ENCODE measurements at places on chromosomes 1 and 21.

GRCh38 chr1:33341190-33341589 lies 20.3 kb upstream of the A3GALT2 start:
- DNase-seq = no peak

DNA sequence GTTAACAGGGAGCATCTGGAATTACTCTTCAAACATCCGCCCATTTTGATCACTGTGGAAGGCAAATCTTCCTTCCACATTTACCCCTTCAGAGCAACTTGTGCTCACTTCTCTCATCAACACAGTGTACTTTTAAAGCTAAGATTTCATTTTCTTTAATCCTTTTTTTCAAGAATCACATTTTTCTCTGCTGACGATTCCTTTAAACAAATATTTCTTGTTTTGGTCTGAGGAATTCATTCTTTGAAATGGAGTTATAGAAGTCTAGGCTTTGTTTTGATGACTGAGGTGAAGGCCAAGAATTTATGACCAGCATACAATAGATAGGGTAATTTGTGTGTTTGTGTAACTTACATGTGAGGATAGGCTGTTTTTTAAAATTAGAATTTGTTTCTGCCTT lies 25.6 kb downstream of the LRRC42 start:
- DNase-seq = no peak

GRCh38 chr1:21663951-21664805 lies 5.0 kb downstream of the RAP1GAP start:
- no peak for DNase-seq

GRCh38 chr1:199292896-199293295 lies 654.1 kb downstream of the PTPRC start:
- DNase-seq = no peak

GRCh38 chr21:35309316-35309715 lies 260.2 kb upstream of the RUNX1 start:
- DNase-seq = no peak

DNA sequence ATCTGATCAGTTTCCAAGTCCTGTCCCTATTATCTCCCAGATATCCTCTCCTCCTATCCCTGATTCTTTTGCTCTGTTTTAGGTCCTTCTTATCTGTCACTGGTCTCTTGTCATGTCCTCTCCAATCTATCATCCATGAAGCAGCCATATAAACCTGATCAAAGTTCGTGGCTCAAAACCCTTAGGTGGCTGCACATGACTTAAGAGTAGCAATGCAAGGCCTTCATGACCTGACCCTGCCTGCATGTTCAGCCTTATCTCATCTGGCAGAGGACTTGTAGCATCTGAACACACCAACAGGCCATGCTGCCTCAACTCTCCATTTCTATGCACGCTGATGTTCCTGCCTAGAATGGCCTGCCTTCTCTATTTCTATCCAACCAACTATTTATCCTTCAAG lies 65.2 kb downstream of the NOS1AP start:
- DNase-seq = no peak

DNA sequence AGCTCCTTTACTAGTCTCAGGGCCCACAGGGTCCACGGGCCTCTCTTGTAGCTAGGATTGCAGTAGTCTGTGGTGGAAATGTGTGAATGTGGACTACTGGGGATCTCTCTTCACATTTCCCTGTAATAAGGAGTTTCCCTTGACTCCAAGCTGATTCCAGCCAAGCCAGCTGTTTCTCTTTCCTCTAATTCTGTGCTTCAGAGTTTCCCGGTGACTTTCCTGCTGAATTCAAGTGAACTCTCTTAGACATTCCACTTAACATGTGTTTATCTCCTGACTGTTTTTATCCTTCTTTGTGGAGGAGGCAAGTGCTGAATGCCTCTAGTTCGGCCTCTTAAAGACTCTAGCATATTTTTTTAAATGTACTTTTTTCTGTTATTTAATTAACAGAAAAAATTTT lies 354.0 kb upstream of the RGS18 start:
- no peak for DNase-seq

- no peak for DNase-seq
Observed at GRCh38 chr21:16262091-16262490, 532.3 kb downstream of the USP25 start.

DNA sequence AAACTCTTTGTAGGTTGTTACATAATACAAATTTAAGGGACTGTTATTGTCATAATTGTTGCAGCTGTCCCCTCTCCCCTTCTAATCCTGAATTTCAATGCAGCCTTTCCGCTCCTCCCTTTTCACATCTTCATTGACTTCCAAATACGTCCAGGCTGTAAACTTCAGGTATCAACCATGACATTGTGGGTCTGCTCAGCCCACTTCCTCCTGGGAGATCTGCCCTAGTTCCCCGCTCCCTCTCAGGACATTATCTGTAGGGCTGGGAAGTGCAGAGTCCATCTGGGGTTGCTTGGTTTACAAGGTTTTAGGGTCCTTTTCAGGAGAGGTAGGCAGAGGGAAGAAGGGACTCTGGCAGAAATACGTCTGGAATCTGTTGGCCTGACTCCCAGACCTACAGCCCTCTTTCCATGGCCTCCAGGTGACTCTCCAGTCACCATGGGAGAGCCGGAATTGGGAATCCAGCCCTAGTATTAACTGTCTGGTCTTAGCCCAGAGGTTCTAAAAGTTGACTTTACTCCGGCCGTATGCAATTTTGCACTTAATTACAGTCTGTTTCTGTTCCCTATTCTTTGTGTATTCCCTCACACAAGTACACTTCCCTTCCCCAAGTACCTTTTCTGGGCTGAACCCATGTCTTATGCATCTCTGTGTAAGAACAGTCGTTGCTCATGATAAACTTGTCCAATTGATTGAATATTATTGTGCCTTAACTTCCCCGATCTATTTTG lies 4.7 kb upstream of the DENND2D start:
- no peak for DNase-seq

DNA sequence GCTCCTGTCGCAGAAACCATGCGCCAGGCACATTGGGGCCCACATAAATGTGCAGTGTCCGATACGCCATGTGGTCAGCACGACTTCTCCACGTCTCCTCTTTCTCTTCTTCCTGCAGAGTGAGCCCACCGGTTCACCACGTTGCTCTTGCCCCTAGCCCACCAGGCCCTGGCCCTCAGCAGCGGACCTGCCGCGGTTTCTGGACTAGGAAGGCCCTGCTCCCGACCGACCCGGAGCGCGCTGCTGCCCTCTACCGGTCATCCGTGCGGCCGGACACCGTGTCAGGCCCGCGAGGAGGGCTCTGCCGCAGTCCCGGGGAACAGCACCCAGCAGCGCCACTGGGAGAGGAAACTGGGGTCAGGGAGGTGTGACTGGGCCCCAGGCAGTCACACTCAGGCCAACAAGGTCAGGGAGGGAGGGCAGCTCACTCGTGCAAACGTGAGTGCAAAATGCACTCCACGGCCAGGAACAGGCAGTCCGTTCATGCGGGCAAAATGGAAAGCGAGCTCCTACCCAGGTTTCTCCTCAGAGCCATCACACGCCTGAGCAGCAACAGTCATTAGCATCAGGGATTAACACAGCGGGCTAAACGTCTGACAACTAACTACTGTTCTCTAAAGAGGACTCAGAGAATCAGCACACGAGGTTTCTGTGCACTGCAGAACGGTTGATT lies 13.7 kb downstream of the TLR5 start:
- peak; percentile 60 for DNase-seq

DNA sequence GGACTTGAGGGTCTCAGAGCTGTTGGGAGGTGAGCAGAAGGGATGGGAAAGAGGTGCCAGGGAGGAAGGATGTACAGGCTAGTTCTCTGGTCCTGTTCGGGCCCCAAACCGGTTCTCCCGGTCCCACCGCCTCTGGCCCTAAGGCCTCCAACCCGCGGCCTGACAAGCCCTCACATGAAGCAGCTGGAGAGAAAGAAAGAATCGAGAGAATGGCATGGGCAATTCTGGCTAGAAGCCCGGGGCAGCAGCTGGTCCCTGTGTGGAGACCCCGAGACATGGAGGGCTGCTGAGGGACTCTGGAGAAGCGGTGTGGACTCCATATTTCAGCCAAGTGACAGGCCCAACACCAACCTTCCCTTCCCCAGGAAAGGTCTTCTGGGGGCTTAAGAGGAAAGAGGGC lies 730 bp downstream of the CDC42SE1 start:
- DNase-seq = no peak

GRCh38 chr1:10616696-10617095 lies 141.9 kb downstream of the PEX14 start:
- no peak for DNase-seq

- DNase-seq = no peak
Observed at GRCh38 chr1:91402023-91402422, 2.6 kb downstream of the HFM1 start.

- DNase-seq = no peak
Observed at GRCh38 chr1:26556111-26556510, 26.6 kb downstream of the RPS6KA1 start.

GRCh38 chr1:21220815-21221214 lies 44.1 kb upstream of the EIF4G3 start:
- no peak for DNase-seq

- DNase-seq = no peak
Observed at GRCh38 chr1:3714284-3714741, 37.9 kb upstream of the CCDC27 start.

- DNase-seq = no peak
Observed at GRCh38 chr1:154912755-154913154, 23.8 kb downstream of the PMVK start.

- DNase-seq = no peak
Observed at GRCh38 chr1:10451287-10451686, 1.5 kb downstream of the CORT start.

GRCh38 chr1:214362188-214362882 lies 81.4 kb downstream of the SMYD2 start:
- DNase-seq = no peak

GRCh38 chr1:6785728-6786505 lies 663 bp downstream of the CAMTA1 start:
- DNase-seq = peak; percentile 39

DNA sequence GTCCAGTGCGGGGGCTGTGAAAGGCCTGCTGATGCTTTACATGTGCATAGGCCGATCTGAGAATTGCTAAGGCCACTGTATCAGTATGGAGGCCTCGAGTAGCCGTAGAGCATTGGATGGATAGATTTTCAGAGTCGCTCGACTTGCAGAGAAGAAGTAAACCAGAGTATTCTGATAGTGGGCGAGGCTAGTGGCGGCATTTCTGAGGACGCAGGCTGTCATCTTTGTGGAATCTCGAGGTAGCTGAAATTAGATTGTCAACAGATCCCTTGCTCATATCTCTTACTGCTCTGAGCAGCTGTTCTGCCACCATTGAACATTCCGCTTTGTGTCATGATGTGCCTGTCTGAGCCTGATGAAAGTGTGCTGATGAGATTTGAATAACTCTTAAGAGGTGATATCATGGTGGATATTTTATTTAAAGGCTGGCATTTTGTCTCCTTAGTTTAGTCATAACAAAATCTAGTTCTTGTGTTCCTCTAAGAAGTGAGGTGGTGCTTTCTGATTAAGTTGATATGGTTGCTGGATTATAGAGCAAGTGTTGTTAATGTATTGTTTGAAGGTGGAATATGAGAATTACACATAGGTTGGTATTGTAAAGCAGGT lies 1.5 kb downstream of the KIF1B start:
- no peak for DNase-seq

DNA sequence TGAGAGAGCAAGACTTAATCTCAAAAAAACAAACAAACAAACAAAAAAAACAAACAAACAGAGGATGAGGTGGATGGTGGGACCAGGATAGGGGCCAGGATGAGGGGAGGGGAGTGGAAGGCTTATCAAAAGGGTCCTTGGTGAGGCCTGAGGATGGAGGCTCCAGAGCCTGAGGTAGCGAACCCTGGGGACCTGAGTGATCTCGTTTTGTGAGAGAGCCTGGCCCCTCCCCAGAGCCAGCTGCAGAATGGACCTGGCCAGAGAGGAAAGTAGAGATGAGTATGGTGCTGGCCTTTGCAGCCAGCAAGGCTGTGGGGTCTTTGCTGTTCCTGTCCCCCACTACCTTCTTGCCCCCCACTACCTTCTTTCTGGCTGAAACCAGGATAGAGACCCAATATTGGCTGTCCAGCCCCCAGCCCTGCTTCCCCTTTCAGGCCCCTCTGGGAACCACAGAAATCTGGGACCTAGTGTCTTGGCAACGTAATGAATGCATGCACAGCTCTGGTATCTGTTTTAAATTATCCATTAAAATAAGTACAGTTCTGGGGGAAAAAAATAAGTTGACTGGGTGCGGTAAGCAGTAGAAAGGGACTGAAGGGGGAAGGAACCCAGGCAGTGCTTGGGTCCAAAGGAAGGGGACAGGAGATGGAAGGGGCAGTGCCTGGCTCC lies 1.1 kb upstream of the LMNA start:
- DNase-seq = no peak

- no peak for DNase-seq
Observed at GRCh38 chr1:165686121-165686970, 12.0 kb downstream of the ALDH9A1 start.

DNA sequence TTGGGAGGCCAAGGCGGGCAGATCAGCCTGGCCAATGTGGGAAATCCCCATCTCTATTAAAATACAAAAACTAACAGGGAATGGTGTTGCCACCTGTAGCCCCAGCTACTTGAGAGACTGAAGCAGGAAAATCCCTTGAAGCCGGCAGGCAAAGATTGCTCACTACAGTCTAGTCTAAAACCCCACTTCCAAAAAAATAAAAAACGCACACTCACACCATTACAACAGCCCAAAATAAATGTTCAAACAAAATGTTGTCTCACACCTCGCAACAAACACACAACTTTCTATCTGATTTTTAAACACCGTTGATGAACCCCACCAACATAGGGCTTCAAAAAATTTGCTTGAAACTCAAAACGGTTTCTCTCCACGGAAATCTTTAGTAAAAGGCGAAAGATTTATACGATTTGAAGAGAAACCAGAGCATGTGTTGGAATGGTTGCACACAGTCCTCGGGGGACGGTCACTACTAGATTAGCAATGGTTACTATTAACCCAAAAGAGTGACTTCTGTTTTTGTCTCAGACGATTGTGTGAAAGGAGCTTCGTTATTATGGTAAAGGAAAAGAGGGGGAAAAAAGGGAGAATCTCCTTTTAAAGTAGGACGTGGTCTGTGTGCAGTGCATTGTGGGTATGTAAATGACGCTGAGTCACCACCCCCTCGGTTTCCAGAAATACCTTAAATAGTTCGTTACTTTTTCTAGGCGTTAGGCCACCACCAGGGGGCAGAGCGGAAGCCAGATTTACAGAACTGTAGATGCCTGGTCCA lies at the start of gene RNU5D-1:
Gene RNU5D-1, minus strand, starts transcription at position 430 of the 772 bp plus-strand sequence.
- DNase-seq = peak; percentile 94

GRCh38 chr21:18049461-18049860 lies 195.2 kb upstream of the CHODL start:
- no peak for DNase-seq

GRCh38 chr1:60213253-60213652 lies 139.7 kb upstream of the C1orf87 start:
- DNase-seq = no peak

DNA sequence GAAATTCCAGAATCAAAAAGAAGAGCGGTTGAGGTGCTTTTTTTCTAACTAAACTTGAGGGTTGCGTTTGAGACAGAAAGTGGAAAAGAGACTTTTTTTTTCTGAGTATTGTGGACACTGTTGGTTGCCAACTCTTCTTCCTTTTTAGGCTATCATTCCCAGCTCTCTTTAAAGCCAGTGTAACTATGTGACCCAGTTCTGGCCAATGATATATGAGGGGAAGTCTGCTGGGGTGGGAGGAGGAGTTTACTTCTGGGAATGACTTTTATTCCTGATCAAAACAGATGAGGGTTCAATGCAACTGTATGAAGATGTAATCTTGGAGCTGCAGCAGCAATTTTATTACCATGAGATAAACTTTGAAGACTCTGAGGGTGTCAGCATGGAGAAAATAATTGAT lies 17.3 kb upstream of the NMNAT2 start:
- no peak for DNase-seq
